GM10248 (cell line): ENCODE measurements at places on chromosomes 5 and 9.
A peak's percentile ranks its signal among the peaks of the same experiment; 100 is the strongest.

GRCh38 chr5:67209141-67209771 is 12.7 kb upstream of the CD180 start:
- peak; percentile 69 for DNase-seq

- DNase-seq, result no peak
Observed at GRCh38 chr9:29422438-29422837, 1849.2 kb upstream of the C9orf72 start.

GRCh38 chr9:125202846-125203618 is 2.7 kb downstream of the RABEPK start:
- no peak for DNase-seq

DNA sequence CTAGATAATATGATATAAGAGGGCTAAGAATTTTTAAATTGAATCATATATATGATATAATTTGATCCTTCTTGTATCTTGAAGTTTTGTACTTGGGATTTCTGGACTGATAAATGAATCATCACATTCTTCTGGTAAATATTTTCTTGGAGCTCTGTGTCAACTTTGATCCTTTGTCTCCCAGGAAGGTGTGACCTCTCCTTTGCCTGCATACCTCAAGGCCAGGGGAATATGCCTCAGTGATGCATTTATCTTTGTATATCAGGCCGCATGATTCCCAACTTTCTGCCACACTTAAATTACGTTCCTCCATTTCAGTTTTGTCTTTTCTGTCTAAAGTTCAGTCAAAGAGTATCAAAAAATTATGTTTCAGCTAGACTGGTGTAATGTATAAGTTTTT is 101.2 kb downstream of the NLN start:
- DNase-seq, result no peak

- DNase-seq, result no peak
Observed at GRCh38 chr9:76913467-76913866, 7.6 kb upstream of the PRUNE2 start.

- DNase-seq, result no peak
Observed at GRCh38 chr5:144142824-144143162, 27.7 kb downstream of the YIPF5 start.
